ENCODE measurements at places on chromosomes 7 and 10. TPM values are rescaled to one million over a fixed set of nuclear protein-coding genes. Genes with fewer than 3 reads are reported as not detected.

DNA sequence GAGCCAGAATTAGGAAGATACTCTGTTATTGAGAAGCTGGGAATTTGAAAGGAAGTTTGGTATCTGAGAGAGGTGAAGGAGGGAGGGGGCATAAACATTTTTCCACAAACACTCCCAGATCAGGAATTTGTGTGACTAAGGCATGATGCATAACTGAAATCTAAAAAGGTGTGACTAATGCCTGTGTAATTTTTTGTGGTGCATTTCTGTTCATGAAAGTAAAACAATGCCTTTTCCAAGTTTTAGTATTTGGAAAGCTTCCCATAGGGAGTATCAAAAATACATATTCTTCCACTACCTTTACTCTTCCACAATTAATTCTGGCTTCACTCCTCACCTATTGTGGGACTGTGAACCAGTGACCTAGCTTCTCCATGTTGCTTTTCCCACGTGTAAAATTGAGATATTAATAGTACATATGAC is 56.4 kb upstream of the CAV2 start:
- peak; percentile 98 for DNase-seq

DNA sequence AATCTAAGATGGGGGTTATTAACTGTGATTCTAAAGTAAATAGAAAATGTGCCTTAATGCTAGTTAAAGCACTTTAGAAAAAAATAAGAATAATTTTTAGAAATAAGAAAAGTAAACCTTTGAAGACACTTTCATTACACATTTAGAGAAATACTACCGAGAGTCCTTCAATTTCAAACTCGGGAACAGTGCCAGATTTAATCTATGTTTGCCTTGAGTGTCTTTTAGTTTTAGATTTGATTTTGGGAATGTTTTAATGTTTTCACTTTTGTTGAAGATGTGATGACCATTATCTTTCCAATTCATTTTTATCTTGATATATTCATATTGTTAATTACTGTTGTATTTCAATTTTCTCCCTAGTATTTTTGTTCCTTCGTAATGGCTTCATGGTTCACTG is 592.7 kb upstream of the MGMT start:
- DNase-seq: no peak

- DNase-seq: no peak
Observed at GRCh38 chr7:129776362-129776722, 164.8 kb downstream of the NRF1 start.

DNA sequence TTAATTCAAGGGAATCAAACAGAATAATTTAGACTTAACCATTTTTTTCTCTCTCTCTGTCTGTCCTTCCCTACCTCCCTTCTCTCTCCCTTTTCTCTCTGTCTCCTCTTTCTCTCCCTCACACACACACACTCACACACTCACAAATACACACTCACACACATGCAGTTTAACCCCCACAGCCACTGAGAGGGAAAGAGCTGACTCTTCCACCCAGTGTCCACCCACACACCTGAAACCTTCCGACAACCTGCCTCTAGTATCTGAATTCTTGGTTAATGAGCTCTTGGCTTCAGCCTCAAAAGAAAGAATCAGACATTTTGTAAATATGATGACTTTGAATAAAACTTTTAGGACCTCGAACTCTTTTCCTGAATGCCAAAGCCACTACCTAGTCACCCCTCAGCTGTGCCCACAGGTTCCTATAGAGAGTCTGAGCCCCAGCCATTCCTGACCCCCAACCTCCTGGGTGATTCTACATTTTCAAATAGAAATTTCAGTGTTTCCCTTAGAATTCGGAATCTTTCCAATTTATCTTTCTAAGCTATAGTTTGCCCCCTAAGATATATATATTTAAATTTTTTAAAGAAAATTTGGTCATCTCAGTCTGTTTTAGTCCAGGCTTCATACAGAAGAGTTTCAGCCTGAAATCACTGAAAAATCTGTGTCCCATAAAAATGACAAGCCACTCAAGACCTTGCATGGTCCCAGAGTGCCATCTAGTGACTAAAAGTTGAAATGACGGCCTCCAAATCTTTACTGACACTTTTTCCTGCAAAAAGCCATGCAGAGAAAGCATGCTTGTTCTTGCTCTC is 202.8 kb downstream of the IPMK start:
- DNase-seq: peak; percentile 4

DNA sequence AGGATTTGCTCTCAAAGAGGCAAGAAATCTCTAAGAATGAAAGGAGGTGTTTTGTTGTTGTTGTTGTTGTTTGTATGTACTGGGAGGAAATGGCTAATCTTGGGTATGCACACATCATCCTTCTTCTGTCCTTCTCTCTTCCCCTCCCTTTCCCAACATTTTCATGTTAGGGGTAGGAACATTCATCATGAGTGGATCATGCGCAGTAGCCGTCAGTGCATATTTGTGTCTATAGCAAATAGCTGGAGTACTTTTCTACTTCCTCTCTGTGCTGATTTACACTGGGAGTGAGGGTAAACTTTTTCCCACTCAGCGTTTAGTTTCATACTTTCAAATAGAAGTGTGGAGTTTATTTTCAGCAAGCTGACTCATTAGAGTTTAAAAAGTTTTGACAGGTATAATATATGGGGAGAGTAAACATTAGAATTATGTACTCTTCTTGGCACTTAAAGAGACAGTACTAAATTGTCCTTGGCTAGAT is 80.5 kb upstream of the PRKG1 start:
- DNase-seq: no peak

DNA sequence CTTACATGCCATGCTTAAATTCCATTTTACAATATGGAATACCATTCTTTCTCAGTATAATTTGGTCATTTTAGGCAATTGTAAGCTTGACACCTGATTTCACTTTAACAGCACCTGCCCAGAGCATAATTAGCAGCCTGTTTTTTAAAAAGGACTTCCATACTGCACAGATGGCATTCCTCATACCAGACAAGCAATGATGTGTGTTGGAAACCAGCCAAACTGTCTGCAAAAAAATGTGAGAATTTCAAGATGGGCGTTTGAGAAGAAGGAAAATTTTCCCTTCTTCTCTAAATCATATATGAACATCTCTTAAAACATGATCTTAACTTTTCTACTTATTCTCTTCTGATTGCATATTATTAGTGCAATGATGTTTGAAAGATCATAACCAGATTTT is 40.4 kb upstream of the AGMO start:
- peak; percentile 52 for DNase-seq

DNA sequence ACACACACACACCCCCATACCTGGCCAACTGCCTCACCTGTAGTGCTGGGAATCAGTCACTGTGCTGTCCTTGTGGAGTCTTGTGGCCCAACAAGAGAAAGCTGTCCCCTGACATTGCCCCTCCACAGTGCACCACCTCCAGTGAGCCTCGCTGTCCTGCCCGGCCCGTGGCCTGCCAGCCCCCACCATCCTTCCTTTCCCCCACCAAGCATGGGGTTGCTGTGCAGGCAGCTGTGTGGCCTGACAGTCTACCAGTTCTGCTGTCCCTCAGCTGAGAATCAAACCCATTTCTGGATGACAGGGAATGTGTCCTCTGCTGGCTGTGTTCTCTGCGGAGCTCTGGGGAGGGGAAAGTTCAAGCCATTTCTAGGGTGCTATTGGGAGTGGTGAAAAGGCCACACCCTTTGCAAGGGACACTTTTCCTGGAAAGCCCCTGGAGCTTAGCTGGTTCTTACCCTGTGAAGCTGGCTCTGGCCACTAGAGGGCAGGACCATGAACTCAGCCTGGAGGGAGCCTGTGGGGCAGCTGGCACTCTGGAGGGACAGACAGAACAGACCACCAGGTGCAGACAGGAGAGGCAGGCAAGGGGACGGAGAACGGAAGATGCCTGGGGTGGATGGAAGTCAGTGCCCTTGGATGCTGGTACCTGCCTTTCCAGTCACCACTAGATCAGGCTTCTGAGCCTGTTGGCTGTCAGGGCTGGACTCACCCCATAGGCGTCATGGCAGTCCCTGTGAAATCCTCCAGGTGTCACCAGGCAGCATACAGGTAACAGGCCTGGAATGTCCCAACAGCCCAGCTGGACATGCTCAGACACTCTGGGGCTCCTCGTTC is 10.5 kb upstream of the MTPAP start:
- DNase-seq: peak; percentile 54

- DNase-seq: no peak
Observed at GRCh38 chr10:13915710-13916109, 328.9 kb downstream of the PRPF18 start.

GRCh38 chr7:82183634-82184033 is 259.9 kb downstream of the CACNA2D1 start:
- no peak for DNase-seq

DNA sequence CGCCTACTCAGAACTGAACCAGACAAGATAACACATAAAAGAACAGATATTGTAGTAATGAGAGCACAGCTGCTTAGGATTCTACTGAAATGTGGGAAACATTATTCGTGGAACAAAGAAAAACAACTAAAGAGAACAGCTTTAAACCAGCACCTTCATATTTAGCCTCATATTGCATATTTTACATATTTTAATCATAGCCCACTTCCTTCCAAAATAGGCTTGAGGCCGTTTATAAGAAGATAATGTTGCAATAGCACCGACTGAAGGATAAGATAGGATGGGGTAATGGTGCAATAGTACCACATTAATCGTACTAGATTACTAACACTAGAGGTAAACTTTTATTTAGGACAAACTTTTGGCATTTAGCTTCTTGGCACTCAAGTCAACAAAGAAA is 71.3 kb downstream of the KCND2 start:
- DNase-seq: no peak

- no peak for DNase-seq
Observed at GRCh38 chr10:126294451-126294850, 93.8 kb downstream of the ADAM12 start.

GRCh38 chr7:38806912-38807311 is 102.1 kb downstream of the VPS41 start:
- DNase-seq: no peak

- no peak for DNase-seq
Observed at GRCh38 chr7:50336894-50337703, 32.6 kb downstream of the IKZF1 start.

DNA sequence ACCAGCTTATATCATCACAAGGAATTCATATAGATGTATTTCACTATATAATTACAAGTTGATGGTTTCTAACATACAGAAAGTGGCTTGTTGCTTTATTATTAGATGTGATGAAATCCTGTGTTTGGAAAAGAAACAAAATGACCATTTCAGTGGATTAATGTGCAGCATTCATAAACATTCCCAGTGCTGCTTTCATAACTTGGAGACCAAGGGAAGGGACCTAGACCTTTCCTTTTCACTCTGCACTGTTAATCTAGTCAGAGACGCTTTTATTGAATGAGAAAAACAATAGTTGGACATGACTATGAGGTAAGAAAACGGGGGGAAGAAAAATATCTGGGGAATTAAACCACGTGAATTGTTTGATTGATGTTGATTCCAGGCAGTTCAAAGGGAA is 160.0 kb downstream of the HDAC9 start:
- DNase-seq: no peak

DNA sequence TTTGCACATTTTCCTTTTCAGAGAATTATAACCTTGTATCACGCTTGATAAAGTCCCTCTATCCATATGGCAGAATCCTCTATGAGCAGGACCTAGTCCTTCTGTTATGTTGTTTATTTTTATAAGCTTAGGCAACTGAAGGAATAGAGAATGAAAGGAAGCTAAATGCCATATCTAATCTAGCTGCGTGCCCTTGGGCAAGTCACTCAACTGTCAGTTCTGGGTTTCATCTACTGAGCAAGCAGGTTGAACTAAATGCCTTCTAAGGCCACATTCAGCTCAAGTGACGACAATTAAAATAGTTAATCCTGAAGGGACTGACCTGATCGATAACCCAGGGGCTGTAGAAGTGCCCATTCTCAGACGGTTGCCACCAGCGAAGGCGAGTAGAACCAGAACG is 93.9 kb upstream of the SLC26A5 start:
- DNase-seq: no peak

- DNase-seq: no peak
Observed at GRCh38 chr7:69889338-69889975, 291.2 kb downstream of the AUTS2 start.

GRCh38 chr10:80075781-80076180 is 2.7 kb upstream of the TMEM254 start:
- DNase-seq: no peak

DNA sequence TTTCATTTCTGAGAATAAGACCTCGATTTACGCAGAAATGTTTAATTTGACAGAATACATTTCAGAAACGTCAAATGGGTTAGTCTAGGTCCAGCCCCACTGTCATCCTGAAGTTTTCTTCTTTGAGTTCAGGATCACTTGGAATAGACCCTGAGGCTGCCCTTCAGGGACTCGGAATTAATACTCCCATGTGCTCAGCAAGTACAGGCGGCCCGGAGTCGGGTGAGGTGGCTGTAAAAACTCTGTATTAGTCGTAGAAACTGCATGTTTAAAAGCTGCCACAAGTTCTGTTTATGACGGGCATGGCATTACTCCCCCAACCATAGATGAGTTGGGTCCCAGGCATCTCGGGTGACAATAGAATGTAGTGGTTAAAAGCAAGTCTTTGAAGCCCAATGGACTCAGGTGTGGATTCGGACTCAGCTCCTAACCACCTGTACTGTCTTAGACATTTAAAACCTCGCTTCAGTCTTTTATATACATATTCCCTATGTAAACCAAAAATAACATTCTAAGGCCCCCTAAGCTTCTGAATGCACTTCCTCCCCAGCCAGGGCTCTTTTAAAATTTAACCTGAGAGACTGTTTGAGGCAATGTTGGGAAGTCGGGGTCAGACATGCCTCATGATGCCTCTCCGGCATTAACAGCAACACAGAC is 216.3 kb downstream of the ADARB2 start:
- DNase-seq: no peak

DNA sequence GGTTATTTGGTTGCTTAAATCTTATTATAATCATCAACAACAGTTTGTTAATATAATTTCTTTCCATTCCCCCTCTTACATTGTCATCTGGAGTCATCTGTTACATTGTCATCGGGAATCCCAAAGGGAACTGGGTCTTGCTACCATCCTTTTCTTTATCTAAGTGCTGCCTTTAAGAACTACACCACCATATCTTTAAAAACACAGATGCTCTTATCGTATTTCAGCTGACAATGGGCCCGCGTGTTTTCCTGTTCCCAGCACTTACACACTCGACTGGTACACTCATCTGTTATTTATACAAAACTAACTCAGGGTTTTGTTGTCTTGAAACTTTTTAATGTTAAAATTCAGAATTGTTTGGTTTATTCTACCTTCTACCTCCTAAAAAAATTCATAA is 256.2 kb upstream of the MGMT start:
- DNase-seq: no peak

ZNF365 gene
- not detected for total RNA-seq

CXCL12 gene
- 0.77 TPM for total RNA-seq

CLIP2 gene
- total RNA-seq: 28.8 TPM

SRI gene
- total RNA-seq: 110 TPM

CCNY gene
- total RNA-seq: 81.4 TPM

PITX3 gene
- not detected for total RNA-seq
